CD4-positive, alpha-beta T cell treated with Interleukin-15 for 1 hour (primary cell): ENCODE measurements at places on chromosomes 6 and 20.

DNA sequence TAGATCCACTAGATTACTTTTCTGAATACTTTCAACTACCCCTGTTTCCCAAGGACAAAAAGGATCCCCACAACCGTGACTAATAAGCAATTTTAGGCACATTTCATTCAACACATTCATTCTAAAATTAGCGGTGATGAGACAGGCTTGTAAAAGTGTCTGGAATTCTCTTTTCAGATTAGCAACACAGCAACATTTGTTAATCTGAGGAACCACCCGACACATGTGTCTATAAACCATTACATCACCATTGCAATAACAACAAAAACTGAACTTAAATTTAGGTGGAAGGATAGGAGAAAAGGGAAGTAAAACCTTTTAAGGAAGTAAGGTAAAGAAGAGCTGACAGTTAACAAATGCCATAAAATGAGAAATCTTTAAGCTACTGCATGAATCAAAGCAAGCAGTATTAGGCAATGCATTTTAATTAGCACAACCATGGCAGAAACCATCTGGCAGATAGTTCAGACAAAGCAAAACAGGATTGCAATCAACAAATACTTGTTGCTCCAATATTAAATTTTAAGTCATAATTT lies 49.1 kb downstream of the MAP3K7 start:
- no peak for DNase-seq

DNA sequence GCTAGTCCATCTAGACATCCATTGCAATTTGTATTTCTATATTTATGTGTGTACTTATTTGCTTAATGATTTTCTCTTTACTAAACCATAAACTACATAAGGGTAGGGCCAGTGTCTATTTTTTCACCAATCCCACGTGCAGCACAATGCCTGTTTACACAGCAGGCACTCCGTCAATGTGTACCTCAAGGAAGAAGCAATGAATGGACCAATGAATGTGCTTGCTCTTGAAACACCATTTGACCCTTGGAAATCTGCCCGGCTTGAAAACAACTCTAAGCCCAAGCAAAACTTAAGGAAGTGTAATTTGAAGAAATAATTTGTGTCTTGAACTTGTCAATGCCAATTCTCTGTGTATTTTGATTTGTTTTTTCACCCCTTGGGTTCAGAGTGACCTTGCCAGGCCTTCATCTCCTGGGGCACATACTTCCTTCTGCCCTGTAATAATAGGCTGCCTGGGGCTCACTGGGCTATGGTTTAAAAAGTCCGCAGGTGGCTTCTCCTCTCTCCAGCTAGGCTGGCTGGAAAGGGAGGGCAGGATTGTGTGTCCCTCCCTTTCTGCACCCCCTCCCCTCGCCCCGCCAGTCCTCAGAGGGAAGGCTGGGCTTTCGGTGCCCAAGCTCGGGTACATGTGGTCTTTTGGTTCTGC lies 140.8 kb upstream of the ARMC2 start:
- DNase-seq: no peak

GRCh38 chr20:20409331-20409730 lies 41.4 kb downstream of the INSM1 start:
- DNase-seq: no peak

DNA sequence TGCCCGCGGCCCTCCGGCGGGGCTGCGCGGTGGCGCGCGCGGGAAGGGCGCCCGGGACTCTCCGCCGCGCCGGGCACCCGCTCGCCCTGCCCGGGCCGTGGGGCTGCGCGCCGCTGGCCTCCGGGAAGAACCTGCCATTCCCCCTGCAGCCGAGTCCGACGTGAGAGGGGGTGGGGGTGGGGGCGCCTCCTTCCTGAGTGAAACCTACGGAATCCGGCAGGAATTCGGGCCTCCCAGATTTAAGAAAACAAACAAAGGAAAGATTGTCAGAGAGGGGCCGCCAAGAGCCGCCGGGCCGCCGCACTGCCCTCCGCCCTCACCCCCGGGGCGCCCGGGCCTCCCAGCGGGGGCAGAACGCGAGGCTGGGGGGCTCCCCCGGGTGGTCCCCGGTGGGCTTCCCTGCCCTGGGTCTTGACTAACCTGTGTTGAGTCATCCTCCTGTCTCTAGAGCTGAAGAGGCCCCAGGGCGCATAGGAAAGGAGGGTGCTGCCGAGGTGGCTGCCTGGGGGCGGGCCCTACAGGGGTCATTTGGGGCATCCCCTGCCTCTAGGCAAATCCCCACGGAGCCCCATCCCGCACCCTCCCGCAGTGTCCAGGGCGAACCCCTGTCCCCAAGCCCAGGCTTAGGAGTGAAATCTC lies 42.2 kb upstream of the FOXP4 start:
- no peak for DNase-seq

DNA sequence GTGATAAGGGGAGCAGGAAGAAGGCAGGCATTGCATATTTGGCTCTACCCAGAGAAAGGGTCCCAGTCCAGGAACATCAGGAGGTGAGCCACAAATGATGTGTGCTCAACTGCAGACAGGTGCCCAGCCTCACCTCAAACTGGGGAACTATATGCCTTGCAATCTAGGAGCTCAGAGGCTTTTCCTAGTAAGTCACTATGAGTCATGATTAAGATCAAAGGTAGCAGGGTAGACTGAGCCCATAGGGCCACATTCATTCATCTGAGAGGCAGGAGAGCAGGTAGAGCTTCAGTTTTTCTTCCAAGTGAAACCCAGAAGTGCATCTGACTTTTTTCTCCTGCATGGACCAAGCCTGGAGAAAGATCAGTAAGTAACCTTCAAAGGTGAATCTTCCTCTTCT lies 31.3 kb downstream of the MARCKS start:
- DNase-seq: no peak

DNA sequence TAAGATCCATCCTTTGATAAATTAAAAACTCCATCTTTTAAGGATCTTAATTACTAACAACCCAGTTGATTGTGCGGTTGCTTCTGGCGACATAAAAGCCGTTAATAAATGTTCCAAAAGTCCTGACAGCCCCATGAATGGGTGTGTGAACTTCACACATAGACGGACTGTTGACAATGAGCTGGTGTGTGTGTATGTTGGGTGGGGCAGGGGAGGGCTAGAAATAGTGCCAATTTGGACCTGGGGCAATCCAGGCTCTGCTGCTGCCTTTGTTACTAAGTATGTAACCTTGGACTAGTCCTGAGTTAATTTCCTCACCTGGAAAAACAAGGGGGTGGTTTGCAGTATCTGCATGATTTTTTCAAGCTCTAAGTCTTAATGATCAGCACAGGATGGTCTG lies 4.2 kb downstream of the MAS1 start:
- DNase-seq: no peak

- no peak for DNase-seq
Observed at GRCh38 chr6:133756078-133756695, 132.7 kb upstream of the TCF21 start.

- no peak for DNase-seq
Observed at GRCh38 chr6:24957199-24957598, 21.4 kb upstream of the RIPOR2 start.

DNA sequence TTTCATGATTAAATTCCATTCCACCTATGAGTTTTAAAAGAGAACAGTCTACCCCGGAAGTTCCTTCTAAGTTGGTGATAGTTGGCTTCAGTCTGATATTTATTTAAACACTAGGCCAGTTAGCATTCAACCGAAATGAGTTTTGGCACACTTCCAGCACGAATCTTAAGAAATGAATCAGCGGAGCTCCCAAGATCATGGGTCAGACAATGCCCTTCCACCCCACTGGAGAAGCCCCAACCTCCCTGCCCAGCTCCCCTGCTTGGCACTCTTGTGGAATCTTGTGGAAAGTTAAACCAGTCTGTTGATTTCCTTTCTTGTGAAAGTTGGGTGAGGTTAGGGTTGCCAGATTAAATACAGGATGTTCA lies 64.3 kb downstream of the MKKS start:
- DNase-seq: no peak

DNA sequence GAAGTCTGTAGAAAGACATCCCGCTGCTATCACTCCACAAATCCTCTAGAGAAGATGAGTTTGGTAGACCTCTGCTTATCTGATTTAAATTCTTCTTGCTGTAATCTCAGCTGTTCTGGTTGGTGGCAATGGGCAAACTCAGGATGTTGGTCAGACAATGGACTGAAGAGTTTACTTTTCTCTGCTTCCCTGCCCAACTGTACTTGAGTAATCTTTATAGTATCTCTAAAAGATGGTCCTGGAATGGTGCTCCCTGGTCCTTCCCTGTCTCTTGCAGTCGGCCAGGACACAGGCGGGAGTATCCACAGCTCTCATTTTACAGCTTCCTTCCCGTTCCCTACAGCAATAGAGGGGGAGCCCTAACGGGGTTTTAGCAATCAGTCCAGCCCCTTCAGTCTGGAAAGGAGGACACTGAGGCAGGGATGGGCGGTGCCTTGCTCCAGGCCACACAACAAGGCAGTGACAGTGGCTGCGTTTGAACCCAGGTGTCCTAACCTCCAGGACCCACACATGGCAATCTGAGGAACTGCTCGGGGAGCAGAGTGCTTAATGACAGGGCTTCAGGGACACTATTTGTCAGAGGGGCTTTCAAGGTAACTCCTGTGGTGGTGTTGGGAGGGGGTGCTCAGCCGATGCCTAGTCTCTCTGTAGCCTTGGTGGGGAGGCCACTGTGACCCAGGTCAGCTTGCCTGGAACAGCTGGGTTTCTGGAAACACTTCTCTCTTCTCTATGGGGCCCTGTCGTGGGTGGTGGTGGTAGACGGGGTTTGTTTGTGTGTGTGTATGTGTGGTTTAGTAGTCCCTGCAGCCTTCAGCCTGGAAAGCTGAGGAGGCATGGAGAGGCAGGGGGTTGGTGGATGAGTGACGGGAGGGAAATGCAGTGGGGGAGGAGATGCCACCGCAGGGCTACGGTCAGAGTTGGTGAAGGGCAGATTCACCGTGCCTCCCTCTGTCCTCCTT lies 9.5 kb upstream of the VEGFA start:
- DNase-seq: no peak

DNA sequence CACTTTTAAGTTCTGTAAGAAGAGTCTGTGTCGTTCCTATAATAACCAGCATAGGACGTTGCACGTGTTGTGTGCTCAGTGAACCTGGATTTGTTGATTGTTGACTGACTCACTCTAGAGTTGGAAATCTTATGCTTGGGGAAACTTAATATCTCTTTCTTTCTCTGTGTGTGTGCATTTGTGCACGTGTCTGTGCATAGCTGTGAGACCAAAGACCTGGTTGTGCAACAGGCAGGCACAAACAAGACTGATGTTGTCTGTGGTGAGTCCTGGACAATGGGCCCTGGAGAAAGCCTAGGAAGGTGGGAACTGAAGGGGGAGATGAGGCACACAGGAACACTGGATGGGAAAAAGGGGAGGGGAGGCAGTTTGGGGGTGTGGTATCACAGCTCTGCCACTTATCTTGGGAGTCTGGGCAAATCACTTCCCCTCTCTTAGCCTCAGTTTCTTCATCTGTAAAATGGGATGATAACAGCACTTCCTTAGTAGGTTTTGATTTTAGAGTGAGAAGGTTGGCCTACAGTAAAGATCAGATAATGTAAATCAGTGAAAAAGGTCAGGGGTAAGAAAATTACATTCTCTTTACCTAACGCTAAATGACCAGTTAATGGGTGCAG lies 8.4 kb downstream of the CD40 start:
- no peak for DNase-seq
